Mesothelial cell of epicardium (in vitro differentiated cells): ENCODE measurements at places on chromosomes 2 and 18. TPM values are rescaled to one million over a fixed set of nuclear protein-coding genes. Genes with fewer than 3 reads are reported as not detected.

DNA sequence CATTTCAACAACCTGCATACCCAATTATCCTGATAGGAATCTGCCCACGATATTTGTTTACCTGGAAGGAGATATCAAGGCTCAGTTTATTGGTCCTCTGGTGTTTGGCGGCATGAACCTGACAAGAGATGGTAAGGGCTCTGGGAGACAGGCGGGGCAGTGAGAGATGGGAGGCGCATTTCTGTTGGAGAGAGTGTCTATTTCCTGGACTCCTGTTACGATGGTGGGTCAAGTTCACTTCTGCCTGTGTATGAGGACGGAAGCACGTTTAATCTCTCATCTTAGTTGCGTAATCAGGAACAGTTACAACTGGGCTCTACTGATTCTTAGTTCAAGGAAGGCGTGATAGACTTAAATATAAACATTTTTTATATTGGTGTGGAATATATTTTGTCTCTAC, 8.9 kb downstream of the PDCL3 start:
- no peak for DNase-seq

- no peak for DNase-seq
Measured at GRCh38 chr2:109513749-109514588, 99.8 kb downstream of the SEPTIN10 start.

DNA sequence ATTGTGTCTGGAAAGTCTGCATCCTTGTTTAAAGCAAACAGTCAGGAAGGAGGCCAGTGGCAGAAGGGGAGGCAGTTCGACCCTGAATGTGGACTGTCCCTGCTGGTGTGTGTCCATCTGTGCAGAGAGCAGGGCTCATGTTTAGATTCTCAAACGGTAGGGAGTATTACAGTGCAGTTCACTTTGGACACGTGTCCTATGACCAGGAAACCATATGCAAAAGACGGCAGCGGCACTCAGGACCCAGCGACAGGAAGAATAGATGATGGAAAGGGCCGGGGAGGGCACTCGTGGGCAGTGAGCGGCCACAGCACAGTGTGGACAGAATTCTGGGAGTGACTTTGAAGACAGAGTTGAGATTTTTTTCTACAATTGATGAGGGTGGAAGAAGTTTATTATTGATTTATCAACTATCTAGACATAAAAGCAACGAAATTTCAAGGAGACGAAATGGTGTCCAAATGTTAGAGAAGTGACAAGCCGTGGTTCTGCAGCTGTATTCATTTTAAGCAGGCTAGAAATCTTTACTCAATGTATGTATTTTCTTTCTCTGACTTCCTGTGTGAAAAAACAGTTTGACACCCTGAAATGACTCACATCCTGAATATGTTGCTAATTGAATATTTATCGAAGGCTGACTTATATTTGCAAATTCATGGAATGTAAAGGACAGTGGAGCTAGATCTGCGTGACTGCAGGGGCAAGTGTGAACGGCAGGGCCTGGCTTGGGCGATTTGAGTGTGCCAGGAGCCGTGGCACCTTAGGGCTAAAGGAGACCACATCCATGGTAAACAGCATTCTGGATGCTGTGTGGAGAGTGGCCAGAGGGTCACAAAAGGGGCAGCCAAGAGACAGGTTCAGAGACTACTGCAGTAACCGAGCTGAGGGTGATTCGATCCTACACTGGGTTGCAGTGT, 214.2 kb downstream of the PTGR3 start:
- DNase-seq: no peak

APCDD1 gene
- total RNA-seq: 104 to 111 TPM (median 107 TPM) in 3 replicates

DNA sequence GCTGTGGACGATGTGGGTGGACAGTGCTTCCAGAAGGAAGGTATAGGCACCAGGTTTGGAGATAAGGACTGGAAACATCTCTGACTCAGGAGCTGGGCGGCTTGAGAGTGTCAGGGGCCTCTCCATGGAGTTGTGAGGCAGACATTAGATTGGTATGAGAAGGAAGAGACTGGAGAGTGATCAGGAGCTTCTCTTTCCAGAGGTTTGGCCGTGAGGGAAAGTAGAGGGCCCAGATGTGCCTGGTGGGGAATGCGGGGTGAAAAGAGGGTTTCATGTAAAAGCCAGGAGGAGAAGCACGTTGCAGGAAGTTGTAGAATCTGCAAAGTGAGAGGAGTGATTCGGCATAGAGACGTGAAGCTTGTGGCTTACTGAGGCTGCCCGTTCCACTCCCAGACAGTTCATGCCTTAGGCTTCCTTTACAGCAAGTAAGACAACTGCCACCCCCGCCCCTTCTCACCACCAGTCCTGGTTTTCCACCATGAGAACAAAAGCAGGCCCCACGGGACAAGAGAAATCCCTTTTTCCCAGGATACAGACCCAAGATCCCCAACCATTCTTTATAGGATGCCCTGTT, 166.3 kb upstream of the HDAC4 start:
- DNase-seq: no peak

TRIB2 gene
- total RNA-seq: 21.1 to 25.4 TPM (median 23.7 TPM) in 3 replicates

TMEM247 gene
- not detected in 3 replicates for total RNA-seq

DNA sequence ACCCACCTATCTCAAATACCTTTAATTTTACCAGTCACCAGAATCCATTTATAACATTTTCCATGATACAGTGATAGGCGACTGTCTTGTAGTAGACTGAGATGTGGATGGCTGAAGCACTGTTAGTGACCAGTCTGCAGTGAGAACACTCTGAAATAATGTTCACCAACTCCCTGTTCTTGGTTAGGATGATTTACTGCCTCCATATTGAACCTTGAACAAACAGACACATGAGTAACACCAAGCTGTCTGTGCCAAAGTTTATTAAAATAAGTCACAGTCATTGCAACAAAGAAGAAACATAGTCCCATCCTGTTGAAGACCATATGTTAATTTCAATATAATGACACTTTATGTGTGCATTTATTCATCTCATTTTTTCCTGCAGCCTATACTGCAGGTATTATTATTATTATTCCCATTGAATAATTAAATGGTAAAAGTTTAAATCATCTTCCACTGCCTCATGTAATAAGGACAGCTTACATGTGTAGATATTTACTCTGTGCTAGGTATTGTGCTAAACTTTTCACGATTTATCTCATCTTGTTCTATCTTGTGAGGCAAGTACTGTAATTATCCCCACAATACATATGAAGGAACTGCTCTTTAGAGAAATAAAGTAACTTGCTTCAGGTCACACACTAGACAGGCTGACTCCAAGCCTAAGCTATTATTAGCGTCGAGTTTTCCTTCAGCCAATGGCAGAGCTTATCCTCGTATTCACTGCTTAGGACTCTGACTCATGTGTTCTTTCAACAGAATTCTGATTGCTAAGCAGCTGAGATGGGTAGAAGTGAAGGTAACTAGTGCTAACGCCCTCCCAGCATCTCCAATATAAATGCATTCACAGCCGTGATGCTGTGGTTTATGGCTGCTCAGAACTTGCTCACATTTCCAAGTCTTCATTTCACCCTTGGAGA, 62.5 kb downstream of the ONECUT2 start:
- DNase-seq: no peak

LYG1 gene
- 1.9 to 2.2 TPM (median 2.1 TPM) in 3 replicates for total RNA-seq
